Activated naive CD4-positive, alpha-beta T cell treated with anti-CD3 and anti-CD28 coated beads, Interleukin-2, amount 10 ng/mL, durations not matched to agents 7 days and 5 days (primary cell): ENCODE measurements at places on chromosomes 1 and 21.

DNA sequence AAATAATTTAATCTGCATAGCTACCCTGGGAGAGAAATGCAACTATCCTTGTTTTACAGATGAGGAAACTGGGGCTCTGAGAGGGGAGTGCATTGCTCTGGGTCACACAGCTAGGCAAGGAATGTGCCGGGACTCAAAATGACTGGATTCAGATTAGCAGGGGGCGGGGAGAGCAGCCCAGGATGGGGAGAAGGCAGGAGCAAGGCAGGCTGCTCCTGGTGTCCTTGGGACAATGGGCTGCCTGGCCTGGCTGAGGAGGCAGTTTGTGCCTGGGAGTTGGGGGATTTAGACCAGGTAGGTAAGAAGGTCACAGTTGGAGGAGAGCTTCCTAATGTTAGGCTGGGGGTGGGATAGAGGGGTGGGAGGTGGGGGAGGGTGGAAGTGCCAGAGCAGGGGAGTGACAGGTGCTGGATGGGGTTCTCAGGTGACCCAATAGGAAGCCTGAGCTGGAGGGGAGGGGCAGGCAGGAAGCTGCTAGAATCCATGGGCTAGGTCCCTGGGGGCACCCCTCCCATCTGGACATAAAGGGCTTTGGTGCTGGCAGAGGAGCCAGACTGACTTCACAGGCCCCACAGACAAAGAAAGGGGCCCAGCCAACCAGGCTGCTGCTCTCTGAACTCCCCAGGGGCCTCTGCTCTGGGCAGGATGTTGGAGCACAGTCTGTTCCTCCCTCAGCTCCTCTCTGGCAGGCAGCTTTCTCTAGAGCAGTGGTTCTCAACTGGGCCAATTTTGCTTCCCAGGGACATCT, 29.0 kb downstream of the TRIM62 start:
- DNase-seq = no peak
- H3K27me3 ChIP-seq = no peaks in the 10 kb centered on the region
- no peaks in the 10 kb centered on the region for H3K36me3 ChIP-seq
- no peak overlapping the region for H3K27ac ChIP-seq
- H3K4me3 ChIP-seq = no peak overlapping the region

GRCh38 chr21:39657091-39657689, 44.5 kb downstream of the B3GALT5 start:
- DNase-seq = no peak
- H3K27me3 ChIP-seq = peaks cover 14% of the 10 kb centered on the region
- no peaks in the 10 kb centered on the region for H3K36me3 ChIP-seq
- no peak overlapping the region for H3K27ac ChIP-seq

GRCh38 chr1:15622712-15623373, 5.6 kb downstream of the DDI2 start:
- H3K27ac ChIP-seq = no peak overlapping the region
- peaks cover 56% of the 10 kb centered on the region for H3K4me1 ChIP-seq
- H3K36me3 ChIP-seq = peaks cover 33% of the 10 kb centered on the region
- H3K4me3 ChIP-seq = no peak overlapping the region

DNA sequence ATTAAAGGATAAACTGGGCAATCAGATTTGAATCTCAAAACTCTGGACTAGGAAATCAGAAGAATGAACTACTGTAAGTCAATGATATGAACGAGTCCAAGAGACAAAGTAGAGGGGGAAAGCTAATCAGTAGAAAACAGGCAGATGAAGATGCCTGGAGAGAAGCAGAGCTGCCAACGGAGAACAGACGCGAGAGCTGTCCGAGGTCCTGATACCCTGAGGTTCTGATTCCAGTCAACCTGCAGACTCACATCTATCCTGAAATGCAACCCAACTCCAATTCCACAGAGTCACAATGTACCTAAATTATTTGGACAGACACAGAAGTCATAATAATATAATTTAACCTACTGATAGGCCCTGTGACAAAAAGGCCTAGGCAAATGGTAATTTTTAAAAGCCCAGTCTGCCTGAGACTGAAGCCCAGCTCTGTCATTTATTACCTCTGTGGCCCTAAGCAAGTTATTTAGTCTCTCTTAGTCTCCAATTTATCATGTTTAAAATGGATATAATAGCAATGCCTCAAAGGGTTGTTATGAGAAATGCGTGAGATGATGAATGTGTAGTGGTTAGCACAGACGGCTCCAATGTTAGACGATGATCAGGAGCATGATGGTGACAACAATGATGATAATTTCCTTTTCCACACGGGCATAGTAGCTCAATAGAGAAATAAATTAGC, 33.4 kb downstream of the RGS7 start:
- H3K27ac ChIP-seq = no peak overlapping the region
- H3K4me3 ChIP-seq = no peak overlapping the region
- no peaks in the 10 kb centered on the region for H3K4me1 ChIP-seq
- no peaks in the 10 kb centered on the region for H3K36me3 ChIP-seq
- DNase-seq = peak; percentile 55
- no peaks in the 10 kb centered on the region for H3K27me3 ChIP-seq

DNA sequence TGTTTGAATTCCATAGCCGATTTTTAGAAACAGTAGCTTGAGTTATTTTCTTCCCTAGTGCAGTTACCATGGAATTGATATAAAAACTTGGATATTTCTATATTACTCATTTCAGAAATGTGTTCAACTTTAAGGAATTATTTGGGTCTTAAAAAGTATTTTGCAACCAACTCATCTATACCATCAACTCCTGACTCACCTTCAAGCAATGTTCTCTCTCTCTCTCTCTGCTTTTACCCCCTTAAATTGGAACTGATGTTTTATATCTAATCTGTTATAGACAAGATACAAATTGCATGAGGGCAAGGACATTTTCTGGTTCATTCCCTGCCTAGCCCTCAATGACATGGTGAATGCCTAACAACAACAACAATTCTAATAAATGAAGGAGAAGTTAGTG, 214.7 kb upstream of the NRIP1 start:
- no peaks in the 10 kb centered on the region for H3K4me1 ChIP-seq
- H3K36me3 ChIP-seq = no peaks in the 10 kb centered on the region
- no peak overlapping the region for H3K27ac ChIP-seq
- H3K4me3 ChIP-seq = no peak overlapping the region
- no peak for DNase-seq

GRCh38 chr1:160711602-160712311, at the start of gene CD48:
TSS of gene CD48 (minus strand) at chr1:160711822. CDS start at chr1:160711763, 59 bp downstream.
- DNase-seq = peak; percentile 71
- no peak within 1 kb of the TSS for H3K4me3 ChIP-seq
- H3K4me1 ChIP-seq = peaks cover 27% of the 10 kb centered on the region
- H3K36me3 ChIP-seq = peaks cover 13% of the 10 kb centered on the region
- no peaks in the 10 kb centered on the region for H3K27me3 ChIP-seq

DNA sequence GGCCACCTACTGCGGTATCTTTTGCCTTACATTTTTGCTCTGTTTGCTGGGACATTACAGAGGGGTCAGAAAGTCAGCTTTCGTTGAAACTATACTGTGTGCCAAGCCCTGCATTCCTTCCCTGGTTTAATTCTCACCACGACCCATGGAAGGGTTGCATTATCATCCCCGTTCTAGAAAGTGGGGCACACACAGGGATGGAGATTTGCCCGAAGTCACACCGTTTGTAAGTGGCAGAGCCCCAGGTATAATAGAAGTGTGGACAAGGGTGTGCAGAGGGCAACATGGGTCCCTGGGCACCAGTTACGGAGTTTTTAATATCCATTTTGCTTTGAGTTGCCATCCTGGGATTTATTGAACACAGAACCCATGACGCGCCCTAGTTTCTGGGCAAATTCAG, 11.8 kb downstream of the DMRTB1 start:
- H3K27me3 ChIP-seq = peaks cover 11% of the 10 kb centered on the region
- no peak overlapping the region for H3K4me3 ChIP-seq
- H3K36me3 ChIP-seq = no peaks in the 10 kb centered on the region
- H3K4me1 ChIP-seq = no peaks in the 10 kb centered on the region
- no peak overlapping the region for H3K27ac ChIP-seq

DNA sequence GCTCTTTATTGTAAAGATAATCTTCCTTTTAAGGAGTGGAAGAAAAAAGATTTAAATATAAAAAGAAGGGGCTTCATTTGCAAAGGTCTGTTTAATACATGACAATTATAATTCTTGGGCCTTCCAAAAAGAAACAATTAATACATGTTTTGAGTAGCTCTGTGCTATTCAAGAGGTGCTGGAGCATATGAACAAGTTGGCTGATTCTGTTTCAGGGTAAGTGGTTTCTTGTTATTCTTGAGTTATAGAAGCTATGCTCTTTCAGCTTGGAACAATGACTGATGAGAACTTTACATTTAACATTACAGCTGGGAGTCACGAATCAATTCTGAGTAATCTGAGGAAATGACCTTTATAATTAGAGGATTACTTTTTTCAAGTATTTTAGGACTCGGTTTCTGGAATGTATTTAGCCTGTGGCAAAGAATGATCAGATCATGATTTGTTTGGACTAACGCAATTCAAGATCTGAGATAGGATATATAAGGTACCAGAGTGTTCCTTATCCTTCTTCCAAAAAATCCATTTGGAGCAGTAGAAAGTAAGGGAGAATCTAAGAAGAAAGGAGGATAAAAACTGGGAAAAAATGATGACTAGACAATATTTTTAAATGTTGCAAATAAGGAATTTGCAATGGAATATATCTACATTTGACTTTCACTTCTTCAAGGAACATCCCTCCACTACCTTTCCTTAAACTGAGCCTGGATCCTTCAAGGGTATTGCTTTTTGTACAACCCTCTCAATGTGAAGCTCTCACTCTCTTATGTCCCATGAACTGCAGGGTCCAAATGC, 77.1 kb upstream of the KCTD3 start:
- no peak for DNase-seq
- no peaks in the 10 kb centered on the region for H3K4me1 ChIP-seq
- no peaks in the 10 kb centered on the region for H3K27me3 ChIP-seq
- H3K4me3 ChIP-seq = no peak overlapping the region
- H3K27ac ChIP-seq = no peak overlapping the region

DNA sequence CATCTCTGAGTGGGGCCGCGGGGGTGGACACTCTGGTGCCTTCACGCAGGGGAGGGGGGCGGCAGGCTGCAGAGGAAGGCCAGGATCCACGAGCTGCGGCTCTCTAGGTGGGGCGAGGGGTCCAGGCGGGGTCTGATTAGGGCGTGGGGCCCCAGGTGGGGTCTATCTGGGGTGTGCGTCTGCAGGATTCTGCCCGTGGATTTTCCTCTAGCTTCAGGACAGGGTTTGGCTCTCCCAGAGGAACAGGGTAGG, 6.3 kb downstream of the JMJD4 start:
- H3K4me1 ChIP-seq = peaks cover 33% of the 10 kb centered on the region
- H3K27me3 ChIP-seq = peaks cover 28% of the 10 kb centered on the region
- H3K27ac ChIP-seq = peak overlapping the region; percentile 33
- no peak for DNase-seq
- peak overlapping the region; percentile 78 for H3K4me3 ChIP-seq

DNA sequence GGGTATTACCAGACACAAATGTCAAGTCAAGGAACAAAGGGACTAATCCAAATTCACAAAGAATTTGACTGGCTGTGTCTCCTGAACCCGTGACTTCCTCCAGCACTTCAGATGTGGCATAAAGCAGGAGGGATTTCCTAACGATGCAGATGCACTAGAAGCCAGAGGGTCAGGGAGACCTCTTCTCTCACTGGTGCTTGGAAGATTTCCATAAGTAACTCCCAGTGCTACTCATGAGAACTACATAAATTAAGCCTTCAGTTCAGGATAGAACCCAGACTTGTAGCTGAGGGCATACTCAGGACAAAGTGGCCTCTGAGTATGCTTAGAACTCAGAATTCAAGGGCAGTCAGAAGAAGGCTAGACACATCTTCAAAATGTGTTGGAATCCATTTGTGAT, 83.6 kb upstream of the NRIP1 start:
- no peaks in the 10 kb centered on the region for H3K4me1 ChIP-seq
- no peak for DNase-seq
- no peaks in the 10 kb centered on the region for H3K36me3 ChIP-seq
- H3K4me3 ChIP-seq = no peak overlapping the region
- H3K27ac ChIP-seq = no peak overlapping the region
- H3K27me3 ChIP-seq = no peaks in the 10 kb centered on the region
